ENCODE measurements at places on chromosomes 5 and 9.
A peak's percentile ranks its signal among the peaks of the same experiment; 100 is the strongest.

GRCh38 chr5:34503379-34504253 is 152.5 kb upstream of the RAI14 start:
- DNase-seq: no peak

DNA sequence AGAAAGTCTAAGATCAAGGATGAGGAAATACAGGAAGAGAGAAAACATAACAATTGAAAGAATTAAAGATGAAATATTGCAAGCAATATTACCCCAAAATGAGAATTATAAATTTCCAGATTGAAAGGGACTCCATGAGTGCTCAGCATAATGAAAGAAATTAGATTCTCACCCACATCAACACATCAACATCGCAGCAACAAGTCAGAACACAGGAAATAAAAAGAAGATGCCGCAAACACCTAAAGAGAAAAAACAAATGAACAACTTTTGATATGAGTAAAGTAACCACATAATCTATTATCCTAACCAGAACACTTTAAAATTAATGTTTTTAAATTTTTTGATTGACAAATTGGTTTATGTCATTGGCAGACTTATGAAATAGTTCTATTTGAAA is 318.3 kb upstream of the PTGER4 start:
- DNase-seq: no peak

- no peak for DNase-seq
Observed at GRCh38 chr9:113794721-113795120, 81.4 kb upstream of the ZNF618 start.

DNA sequence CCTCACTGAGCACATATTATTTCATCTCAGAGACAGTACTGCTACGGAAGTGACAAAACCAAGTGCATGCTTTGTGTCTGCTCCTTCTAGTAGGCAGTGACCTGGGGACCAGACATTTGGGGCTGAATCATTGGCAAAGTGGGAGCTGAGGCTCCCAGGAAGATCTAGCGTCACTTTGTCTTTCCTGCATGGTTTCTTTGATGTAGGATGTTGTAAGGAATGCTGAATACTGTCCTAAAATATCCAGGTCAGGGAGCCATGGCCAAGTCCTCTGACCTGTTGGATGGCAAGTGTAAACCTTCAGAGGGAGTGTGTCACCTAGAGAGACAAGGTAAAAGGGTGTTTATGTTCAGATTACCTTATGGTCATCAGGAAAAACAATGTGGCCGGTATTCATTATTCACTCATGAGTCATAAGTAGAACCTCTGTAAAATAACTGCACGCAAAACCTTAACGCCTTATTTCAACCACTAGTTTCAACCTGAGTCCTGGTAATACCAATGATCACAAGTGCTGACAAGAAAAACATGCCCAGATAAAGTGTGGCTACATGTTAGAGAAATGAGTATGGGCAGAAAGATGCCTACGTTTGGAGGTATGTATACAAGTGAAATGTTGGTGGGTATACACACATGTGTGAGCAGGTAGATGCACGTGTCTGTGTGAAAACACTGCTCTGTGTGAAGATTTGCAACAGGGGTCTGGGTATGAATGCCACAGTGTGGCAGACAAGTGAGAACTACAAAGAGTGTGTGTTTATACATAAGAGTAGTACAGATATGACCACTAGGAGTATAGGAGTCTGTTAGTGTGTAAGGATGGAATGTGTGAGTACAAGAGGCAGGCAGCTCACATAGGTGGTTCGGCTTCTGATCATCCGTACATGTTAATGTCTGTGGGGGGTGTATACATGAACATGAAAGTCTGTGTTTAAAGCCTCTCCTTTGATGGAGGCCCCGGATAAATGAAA is 263.9 kb downstream of the SPOCK1 start:
- no peak for DNase-seq

DNA sequence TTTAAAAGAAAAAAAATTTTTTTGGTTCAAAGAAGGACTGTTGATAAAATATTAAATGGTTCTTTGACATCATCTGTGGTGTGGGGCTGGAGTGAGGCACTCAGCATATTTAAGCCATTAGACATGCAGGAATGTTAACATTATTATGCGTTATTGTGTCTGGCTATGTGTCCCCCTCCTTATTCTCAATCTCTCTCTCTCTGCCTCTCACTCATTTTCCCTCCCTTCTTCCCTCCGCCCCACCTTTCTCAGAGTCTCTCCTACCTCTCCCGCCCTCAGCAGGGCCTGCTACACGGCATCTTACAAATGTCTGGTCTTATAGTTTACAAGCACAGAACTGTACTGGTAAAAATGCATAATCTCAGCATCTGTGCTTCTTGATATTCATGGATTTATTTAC is 287.8 kb upstream of the TMEM161B start:
- no peak for DNase-seq

GRCh38 chr9:127445851-127446712 is 5.1 kb downstream of the RPL12 start:
- no peak for DNase-seq

DNA sequence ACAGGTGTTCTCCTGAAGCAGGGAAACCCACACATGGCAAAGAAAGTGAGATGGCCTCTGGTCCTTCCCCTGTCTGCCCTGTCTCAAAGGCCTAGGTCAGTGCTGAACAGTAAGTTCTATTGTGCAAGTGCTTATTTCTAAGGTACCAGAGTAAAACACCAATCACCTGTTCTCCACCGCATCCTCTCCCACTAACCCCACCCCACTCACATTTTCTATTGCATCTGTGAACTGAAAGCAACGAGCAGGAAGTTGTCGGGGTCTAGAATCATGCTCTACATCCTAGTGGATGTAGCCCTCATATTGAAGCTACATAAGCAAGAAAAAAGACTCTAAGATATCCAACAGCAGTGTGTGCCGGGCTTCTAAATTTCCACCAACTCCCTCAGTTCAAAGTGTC is 265.9 kb downstream of the ENC1 start:
- DNase-seq: no peak

DNA sequence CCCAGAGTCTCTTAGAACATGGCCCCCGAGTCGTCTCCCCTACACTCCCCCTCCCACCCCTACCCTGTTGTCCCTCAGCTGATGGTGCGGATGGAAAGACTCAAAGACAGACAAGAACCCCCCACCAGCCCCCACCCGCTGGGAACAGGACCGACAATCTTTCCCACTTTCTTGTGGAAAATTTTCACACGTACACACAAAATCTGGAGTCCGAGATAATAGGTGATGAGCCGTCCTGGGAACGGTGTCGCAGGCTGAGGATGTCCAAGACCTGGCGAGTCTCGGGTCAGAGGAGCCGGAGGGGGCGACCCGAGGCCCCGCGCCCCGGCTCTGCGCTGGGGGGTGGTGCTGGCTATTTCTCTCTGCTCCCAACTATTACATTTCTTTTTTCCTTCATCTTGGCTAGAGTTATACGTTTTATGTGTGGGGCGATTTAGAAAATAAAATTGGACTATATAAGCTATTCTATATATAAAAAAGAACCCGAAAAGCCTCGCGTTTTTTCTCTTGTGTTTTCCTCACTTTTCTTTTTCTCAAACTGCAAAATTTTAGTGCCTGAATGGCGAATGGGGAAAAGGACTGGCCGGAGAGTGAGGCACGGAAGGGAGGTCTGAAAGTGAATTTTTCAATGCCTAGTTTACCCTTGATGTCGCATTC is 188.8 kb downstream of the MEF2C start:
- no peak for DNase-seq

- no peak for DNase-seq
Observed at GRCh38 chr5:153879596-153879995, 159.1 kb downstream of the FAM114A2 start.

- DNase-seq: no peak
Observed at GRCh38 chr5:17763301-17763700, 129.0 kb downstream of the TAF11L14 start.

DNA sequence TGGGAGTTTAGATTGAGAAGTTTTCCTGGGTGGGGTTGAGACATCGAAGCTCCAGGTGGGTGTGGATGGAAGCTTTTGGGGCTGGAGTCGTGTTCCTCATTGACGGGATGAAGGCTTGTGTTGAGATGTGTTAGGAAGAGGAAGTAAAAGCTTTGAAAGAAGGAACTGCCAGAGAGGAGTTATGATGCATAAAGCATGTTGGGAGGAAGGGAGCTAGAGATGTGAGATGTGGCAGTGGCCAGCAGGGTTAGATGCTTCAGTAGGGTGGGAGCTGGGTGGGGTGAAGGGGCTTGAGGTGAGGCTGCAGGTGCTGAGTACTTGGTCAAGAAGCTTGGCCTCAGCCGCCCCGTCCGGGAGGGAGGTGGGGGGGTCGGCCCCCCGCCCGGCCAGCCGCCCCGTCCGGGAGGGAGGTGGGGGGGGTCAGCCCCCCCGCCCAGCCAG is 56.7 kb downstream of the HSPA4 start:
- no peak for DNase-seq

GRCh38 chr9:102985162-102985895 is 9.8 kb upstream of the CYLC2 start:
- DNase-seq: no peak

GRCh38 chr5:15525703-15526275 is 25.8 kb downstream of the FBXL7 start:
- no peak for DNase-seq

DNA sequence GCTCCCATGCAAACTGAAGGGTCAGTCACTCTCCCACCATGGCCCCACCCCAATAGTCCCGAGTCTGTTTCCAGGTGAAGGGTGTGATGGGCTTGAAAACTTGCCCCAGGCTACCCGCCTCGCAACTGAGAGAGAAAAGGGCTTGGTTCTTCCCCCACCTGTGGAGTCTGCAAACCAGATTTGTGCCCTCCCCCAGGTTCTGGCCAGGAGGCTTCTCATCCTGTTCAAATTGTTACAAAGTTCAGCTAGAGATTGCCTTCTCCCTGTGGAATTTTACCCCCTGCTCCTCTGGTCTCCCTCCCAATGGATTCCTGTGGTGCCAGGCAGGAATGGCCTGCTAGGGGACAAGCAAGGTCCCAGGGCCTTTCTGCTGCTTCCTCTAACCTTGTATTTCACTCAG is 93.1 kb upstream of the ACO1 start:
- DNase-seq: no peak

- DNase-seq: no peak
Observed at GRCh38 chr9:107674721-107675277, 185.2 kb upstream of the KLF4 start.

DNA sequence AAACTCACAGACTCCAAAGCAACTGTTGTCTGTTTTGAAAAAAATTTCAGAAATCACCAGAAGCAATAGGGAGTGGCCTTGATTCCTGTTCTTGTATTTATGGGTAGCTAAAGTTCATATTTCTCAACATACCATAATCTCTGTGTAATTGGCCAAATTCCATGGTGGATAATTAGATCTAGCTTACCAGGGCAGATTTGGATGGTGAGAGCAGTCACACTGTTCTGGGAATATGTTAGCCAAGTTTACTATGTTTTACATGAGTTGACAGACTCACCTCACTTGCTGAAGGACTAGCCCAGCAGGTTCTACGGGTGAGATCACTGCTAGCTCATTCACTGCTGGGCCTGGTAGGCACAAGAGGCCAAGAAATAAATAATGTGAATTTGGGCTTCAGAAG is 32.7 kb upstream of the CDKN2B start:
- no peak for DNase-seq

DNA sequence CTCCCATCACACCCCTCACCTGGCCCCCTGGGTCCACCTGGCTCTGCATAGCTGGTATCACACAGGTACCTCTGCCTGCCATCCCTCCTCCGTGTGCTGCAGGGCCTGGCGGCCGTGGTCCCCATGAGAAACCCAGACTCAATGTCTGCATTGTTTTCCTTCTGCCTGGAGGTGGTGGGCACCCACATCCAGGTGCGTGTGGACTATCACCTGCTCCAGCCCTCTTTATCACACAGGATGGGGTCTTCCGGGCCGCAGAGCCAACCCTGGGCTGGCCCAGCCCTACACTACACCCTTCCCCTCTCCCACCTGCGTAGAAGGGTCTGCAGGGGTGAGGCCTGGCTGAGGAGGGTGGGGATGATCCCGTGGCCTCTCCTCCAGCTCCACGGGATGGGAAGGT is 7.0 kb upstream of the FUT7 start:
- no peak for DNase-seq

DNA sequence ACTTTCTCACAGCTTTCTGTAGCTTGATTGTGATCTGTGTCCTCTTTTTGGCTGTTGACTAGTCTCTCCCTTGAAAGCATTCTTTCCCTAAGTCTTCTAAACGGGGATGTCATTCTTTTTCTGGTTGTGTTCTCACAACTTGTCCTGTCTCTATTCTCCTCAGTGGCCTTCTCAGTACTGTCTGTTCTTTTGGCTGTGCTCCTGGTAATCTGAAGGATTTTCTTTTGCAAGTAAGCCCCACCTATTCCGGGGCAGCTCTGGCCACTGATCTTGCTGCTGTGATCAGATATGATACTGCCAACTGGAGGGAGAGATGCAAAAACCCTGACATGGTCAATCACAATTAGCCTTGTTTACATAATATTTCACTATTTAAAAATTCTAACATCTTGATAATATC is 172.2 kb downstream of the CDC42SE2 start:
- no peak for DNase-seq

DNA sequence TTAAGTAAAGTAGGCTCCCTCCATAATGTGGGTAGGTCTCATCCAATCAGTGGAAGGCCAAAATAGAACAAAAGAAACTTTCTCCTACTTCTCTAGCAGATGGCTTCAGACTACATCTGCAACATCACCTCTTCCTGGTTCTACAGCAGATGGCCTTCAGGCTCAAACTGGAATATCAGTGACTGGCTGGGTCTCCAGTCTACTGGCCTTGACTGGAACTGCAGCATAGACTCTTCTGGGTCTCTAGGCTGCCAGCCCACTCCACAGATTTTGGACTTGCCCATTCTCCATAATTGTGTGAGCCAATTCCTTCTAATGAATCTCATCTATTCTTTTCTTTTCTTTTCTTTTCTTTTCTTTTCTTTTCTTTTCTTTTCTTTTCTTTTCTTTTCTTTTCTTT is 64.8 kb downstream of the ACER2 start:
- no peak for DNase-seq

GRCh38 chr5:52107210-52107905 is 680.4 kb upstream of the ITGA1 start:
- no peak for DNase-seq

GRCh38 chr9:15843931-15844330 is 291.1 kb downstream of the CCDC171 start:
- DNase-seq: no peak

DNA sequence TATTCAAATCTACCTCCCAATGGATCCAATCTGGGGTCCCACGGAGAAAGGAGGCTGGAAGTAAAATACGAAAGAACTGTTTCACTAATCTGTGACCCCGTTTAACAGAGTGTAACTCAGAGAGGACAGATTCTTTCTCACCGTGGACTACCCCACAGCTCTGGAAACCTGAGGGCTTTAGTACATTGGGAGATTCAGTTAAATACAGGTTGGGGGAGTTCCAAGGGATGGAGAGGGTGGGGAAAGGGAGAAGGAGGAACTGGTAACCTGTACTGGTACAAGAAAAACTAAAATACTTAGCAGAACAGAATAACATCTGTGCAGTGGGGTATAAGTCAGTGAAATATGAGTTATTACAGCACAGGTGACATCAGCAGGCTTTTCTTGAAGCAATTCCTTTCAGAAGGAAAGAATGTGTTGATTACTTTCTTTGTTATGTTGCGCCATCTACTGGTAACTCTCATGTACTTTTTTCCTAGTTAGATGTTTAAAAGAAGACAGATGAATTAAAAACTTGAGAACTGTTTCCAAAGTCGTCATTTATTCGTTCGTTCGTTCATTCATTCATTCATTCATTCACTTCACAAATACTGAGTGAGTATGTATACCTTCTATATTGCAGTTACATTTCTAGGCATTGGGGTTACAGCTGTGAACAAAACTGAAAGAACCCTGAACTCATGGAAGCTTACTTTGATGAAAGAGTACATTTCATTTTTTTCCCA is 30.0 kb upstream of the STOM start:
- peak; percentile 81 for DNase-seq
